ENCODE measurements at places on chromosomes 3 and 15. TPM values are rescaled to one million over a fixed set of nuclear protein-coding genes. Genes with fewer than 3 reads are reported as not detected.

The FAM174B gene
- total RNA-seq: 0.90 TPM

The LTF gene
- 0.09 TPM for total RNA-seq

The HACD3 gene
- total RNA-seq: 92.5 TPM

The SLC24A1 gene
- 2.7 TPM for total RNA-seq

The MKRN2 gene
- total RNA-seq: 31.2 TPM

The CFAP100 gene
- total RNA-seq: not detected

The PLA2G4E gene
- total RNA-seq: not detected

The RTP4 gene
- total RNA-seq: 0.18 TPM

The SEMA3F gene
- 138 TPM for total RNA-seq

The PPP1R14D gene
- not detected for total RNA-seq

The ATP10A gene
- total RNA-seq: 4.3 TPM

The UROC1 gene
- not detected for total RNA-seq

The TGFBR2 gene
- total RNA-seq: 247 TPM

The FOXB1 gene
- total RNA-seq: not detected

The CRABP1 gene
- total RNA-seq: not detected

Measured in endothelial cell of coronary artery (primary cell).